ENCODE measurements at places on chromosomes 12 and 14.

GRCh38 chr12:70366581-70367257 is 629 bp downstream of the KCNMB4 start:
- no peaks in the 10 kb centered on the region for H3K27me3 ChIP-seq
- H3K4me3 ChIP-seq, result peak overlapping the region; percentile 87
- H3K36me3 ChIP-seq, result no peaks in the 10 kb centered on the region
- H3K4me1 ChIP-seq, result peaks cover 16% of the 10 kb centered on the region
- DNase-seq, result peak; percentile 45
- H3K27ac ChIP-seq, result no peak overlapping the region

DNA sequence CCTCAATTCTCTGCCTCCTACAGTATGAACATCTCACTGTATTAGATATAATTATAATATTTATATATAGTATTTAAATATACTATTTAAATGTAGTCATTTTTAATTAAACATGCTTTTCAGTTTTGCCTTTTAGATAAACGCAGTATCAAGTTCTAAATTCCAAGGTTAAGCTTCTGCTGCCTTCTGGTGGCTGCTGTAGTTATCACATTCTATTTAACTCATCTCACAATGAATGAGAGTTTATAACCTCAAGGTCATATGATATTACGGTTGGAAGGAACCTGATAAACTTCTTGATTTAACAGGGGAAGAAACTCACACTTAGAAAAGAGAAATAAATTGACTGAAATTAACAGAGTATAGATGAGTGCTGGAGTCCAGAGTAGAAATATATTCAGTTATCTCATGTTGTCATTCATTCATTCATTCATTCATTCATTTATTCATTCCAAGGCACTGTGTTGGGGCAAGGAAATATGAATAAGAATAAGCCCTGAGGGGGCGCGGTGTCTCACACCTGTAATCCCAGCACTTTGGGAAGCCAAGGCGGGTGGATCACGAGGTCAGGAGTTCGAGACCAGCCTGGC is 31.9 kb downstream of the GUCY2C start:
- no peak overlapping the region for H3K4me3 ChIP-seq
- H3K27me3 ChIP-seq, result no peaks in the 10 kb centered on the region
- no peak overlapping the region for H3K27ac ChIP-seq
- DNase-seq, result peak; percentile 26
- no peaks in the 10 kb centered on the region for H3K36me3 ChIP-seq

DNA sequence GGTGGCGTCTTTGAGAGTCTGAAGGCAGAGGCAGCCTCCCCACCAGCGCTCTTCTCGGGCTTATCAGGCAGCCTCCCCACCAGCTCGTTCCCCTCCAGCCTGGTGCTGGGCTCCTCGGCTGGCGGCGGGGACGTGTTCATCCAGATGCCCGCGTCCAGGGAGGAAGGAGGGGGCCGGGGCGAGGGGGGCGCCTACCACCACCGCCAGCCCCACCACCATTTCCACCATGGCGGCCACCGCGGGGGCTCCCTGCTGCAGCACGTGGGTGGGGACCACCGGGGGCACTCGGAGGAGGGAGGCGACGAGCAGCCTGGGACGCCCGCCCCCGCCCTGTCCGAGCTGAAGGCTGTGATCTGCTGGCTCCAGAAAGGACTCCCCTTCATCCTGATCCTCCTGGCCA is 11.8 kb downstream of the RNFT2 start:
- no peak for DNase-seq
- H3K27ac ChIP-seq, result no peak overlapping the region
- H3K27me3 ChIP-seq, result no peaks in the 10 kb centered on the region
- no peaks in the 10 kb centered on the region for H3K36me3 ChIP-seq
- H3K4me3 ChIP-seq, result no peak overlapping the region

DNA sequence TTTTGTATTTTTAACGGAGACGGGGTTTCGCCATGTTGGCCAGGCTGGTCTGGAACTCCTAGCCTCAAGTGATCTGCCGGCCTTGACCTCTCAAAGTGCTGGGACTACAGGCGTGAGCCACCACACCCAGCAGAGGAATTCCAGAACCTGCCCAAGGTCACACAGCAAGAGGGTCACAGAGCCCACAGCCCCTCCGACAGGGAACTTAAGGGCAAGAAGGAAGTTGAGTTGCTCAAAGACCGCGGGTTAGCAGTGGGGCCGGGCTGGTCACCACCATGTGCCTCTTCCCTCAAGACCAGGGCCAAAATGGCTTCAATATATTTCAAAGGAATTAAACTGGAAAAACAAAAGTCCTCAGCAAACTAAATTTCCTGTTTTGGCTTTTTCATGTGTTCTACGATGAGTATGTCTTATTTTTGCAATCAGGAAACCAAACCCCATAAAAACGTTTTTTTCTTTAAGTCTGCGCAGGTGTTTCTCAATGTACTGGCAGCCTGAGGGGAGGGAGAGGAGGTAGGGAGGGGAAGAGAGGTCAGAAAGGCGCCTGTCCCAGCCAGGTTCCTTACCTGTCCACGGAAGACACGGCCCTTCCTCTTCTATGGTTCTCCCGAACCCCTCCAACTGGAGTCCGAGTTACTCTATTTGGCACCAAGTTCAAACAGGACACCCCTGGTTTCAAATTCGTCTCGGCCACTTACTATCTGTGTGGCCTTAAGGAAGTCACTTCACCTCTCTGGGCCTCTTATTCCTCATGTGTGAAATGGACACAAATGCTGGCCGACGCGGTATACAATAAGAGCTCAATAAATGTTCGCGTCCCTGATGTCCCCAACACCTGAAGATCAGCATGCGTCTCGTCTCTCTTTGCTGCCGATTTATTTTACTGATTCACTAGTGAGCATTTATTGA is 778 bp downstream of the SLC8B1 start:
- peaks cover 4% of the 10 kb centered on the region for H3K36me3 ChIP-seq
- H3K4me1 ChIP-seq, result peaks cover 22% of the 10 kb centered on the region
- H3K27me3 ChIP-seq, result no peaks in the 10 kb centered on the region
- peak overlapping the region; percentile 57 for H3K27ac ChIP-seq

DNA sequence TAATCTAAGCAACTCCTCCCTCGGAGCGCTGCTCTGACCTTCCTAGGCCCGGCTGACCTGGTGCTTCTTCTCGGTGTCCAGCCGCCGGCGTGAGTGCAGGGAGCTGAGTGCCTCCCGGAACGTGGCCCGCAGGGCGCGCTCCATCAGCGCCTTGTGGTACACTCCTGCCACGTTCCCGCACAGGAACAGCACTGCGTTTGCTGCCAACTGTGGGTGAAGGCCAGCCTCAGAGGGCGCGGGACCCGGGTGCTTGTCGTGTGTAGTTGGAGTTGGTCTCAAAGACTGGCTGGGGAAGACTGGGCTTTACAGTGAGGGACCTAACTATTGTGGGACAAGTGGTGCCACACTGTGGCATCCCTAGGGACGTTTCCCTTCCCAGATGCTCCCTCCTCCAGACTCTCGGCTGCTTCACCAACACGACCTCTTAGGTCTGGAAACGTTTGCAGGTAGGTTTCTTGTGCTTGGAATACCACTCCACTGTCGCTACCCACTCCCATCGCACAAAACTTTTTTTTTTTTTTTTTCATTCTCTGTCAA is 3.1 kb downstream of the ADCY4 start:
- no peak overlapping the region for H3K4me3 ChIP-seq
- H3K27me3 ChIP-seq, result peaks cover 17% of the 10 kb centered on the region
- H3K4me1 ChIP-seq, result peaks cover 74% of the 10 kb centered on the region
- DNase-seq, result no peak
- H3K27ac ChIP-seq, result no peak overlapping the region

DNA sequence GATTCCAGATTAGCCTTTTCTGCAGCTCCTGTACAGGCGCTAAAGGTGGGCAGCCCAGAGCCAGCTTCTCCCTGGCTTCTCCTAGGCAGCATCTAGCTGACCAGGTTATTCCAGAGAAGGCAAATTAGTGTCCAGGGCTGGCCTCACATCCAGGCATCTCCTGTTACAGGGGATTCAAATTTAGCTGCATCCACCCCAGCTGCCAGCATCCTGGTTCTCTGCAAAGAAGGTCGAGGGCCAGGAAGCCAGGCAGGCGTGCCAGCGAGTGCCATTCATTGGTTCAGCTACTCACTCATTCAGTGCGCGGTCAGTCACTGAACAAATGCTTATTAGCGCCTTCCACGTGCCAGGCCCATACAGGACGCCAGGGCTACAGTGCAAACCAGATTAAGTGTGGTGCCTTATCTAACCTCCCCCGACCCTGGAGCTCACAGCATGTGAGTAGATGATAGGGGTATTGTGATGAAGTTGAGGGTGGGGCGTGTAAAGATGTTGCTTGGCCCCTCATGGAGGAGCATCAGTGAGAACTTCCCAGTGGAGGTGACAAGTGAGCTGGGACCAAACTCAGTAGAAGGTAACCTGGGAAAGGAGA is 15.7 kb upstream of the FAM222A start:
- H3K27ac ChIP-seq, result no peak overlapping the region
- H3K4me1 ChIP-seq, result no peaks in the 10 kb centered on the region
- DNase-seq, result no peak
- H3K36me3 ChIP-seq, result no peaks in the 10 kb centered on the region

GRCh38 chr12:95336387-95337067 is 118.9 kb downstream of the VEZT start:
- H3K36me3 ChIP-seq, result no peaks in the 10 kb centered on the region
- H3K27ac ChIP-seq, result no peak overlapping the region
- DNase-seq, result no peak
- H3K4me1 ChIP-seq, result no peaks in the 10 kb centered on the region

DNA sequence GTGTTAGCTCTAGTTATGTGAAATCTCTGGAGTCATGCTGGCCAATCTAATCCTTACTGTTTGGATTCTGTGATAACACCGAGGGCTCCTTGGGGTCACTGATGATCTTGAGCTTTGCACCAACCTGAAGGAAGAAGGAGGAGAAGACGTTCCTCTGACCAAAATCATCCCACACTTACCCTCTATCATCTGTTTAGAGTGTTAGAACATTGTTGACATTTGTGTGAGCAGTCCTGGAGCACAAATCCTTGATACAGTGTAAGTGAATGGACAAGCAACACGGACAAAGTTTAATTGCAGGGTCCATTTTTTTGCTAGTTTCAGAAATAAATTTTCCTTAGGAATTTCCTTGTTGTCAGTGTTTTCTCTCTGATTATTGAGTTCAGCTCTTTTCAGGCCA is 181.7 kb downstream of the AKAP6 start:
- no peaks in the 10 kb centered on the region for H3K4me1 ChIP-seq
- H3K36me3 ChIP-seq, result no peaks in the 10 kb centered on the region
- H3K4me3 ChIP-seq, result no peak overlapping the region
- no peak for DNase-seq

GRCh38 chr12:24742378-24742777 is 206.5 kb downstream of the BCAT1 start:
- H3K4me1 ChIP-seq, result no peaks in the 10 kb centered on the region
- H3K27ac ChIP-seq, result no peak overlapping the region
- H3K4me3 ChIP-seq, result no peak overlapping the region
- H3K36me3 ChIP-seq, result no peaks in the 10 kb centered on the region

GRCh38 chr14:76784881-76785280 is 23.6 kb downstream of the VASH1 start:
- peak; percentile 38 for DNase-seq
- no peaks in the 10 kb centered on the region for H3K27me3 ChIP-seq
- H3K4me3 ChIP-seq, result no peak overlapping the region
- H3K27ac ChIP-seq, result no peak overlapping the region

DNA sequence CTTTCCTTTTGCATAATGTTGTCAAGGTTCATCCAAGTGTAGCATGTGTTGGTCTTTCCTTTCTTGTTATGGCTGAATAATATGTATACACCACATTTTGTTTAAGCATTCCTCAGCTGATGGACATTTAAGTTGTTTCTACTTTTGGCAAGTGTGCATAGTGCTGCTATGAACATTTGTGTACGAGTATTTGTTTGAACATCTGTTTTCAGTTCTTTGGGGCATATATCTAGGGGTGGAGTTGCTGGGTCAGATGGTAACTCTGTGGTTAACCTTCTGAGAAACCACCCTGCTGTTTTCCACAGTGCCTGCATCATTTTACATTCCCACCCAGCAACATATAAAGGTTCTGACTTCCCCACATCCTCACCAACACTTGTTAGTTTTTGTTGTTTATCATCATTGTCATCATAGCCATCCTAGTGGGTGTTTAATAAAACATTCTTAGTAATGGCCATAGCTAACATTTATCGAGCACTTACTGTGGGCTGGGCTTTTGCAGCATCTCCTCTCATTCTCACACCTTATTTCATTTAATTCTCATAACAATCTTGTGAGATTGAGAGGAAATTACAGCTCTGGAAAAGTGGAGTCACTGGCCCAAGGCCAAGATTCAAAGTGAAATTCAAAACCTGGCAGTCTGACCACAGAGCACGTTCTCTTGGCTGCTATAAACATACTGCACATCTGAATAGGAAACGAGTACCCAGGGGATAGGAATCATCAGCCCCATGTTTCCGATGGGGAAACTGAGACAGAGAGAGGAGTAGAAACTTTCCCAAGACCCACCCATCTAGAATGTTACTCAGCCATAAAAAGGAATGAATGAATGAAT is 193.6 kb downstream of the KSR2 start:
- no peaks in the 10 kb centered on the region for H3K4me1 ChIP-seq
- H3K4me3 ChIP-seq, result no peak overlapping the region
- H3K27me3 ChIP-seq, result no peaks in the 10 kb centered on the region
- no peaks in the 10 kb centered on the region for H3K36me3 ChIP-seq

GRCh38 chr12:2320841-2321240 is 268.1 kb downstream of the CACNA1C start:
- H3K4me1 ChIP-seq, result no peaks in the 10 kb centered on the region
- H3K27me3 ChIP-seq, result peaks cover 6% of the 10 kb centered on the region
- no peak overlapping the region for H3K27ac ChIP-seq
- DNase-seq, result no peak
- no peaks in the 10 kb centered on the region for H3K36me3 ChIP-seq

DNA sequence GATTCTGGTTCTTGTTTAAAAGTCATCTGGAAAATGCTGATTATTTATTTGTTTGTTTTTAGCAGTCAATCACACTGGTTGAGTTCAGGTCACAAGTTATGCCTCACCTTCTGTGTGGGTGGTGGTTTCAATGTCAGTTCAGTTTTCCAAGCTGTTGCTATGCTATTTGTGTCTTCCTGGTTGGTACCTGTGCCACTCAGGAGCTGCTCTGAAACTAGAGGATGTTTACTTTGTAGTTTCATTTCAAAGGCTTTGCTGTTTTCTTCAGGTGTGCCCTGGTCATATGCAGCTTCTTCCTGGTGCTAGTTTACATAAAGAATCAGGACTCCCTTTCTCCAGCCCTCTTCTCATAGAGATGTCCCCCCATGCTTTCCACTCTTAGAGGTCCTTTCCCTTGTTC is 75.7 kb upstream of the PPP4R3A start:
- no peak for DNase-seq
- no peaks in the 10 kb centered on the region for H3K4me1 ChIP-seq
- no peaks in the 10 kb centered on the region for H3K27me3 ChIP-seq
- H3K36me3 ChIP-seq, result no peaks in the 10 kb centered on the region
- no peak overlapping the region for H3K27ac ChIP-seq

DNA sequence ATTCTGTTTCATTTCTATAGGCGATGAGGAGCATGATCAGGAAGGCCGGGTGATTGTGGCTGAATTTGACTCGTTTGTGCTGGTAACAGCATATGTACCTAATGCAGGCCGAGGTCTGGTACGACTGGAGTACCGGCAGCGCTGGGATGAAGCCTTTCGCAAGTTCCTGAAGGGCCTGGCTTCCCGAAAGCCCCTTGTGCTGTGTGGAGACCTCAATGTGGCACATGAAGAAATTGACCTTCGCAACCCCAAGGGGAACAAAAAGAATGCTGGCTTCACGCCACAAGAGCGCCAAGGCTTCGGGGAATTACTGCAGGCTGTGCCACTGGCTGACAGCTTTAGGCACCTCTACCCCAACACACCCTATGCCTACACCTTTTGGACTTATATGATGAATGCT is 1.9 kb downstream of the APEX1 start:
- no peaks in the 10 kb centered on the region for H3K27me3 ChIP-seq
- no peak overlapping the region for H3K4me3 ChIP-seq
- H3K36me3 ChIP-seq, result peaks cover 50% of the 10 kb centered on the region
- DNase-seq, result no peak
- H3K4me1 ChIP-seq, result peaks cover 37% of the 10 kb centered on the region
